ENCODE measurements at places on chromosomes 3 and 15. TPM values are rescaled to one million over a fixed set of nuclear protein-coding genes. Genes with fewer than 3 reads are reported as not detected.

DNA sequence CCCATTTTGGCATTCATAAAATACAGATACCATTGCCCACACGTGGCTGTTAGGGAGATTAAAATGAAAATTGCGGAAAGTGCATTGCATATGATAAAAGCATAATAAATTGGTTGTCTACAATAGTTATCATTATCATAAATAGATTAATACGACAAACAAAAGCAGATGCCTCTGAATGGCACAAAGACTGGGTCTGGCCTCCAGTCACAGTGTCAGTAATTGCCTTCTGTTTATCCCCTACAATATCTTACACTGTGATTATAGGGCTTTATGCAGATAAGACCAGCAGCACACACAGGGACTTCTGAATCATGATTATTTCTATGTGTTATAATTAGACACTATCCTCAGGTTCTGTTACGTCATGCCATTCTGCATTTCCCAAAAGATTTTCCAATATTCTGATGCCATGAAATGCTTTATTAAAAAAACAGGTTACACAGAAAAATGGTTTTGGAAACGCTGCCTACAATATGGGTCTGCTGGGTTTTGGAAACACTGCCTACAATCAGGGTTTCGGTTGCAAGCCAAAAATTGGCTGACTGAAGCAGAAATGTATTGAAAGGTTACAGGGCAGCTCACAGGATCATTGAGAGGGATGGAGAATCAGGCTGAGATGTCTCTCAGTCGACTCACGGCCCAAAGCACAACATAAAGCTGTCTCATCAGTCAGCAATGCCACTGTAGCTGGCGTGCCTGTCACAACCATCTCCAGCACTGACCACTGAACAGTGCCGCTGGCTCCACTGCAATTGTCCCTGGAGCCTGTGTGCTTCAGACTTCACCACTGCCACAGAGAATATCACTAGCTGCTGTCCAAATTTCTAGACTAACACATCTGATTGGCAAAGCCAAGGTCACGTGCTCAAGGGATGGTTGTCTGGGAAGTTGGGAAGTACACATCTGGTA, 248.1 kb downstream of the ERC2 start:
- H3K36me3 ChIP-seq, result no peaks in the 10 kb centered on the region
- H3K27me3 ChIP-seq, result no peaks in the 10 kb centered on the region

Gene SLC28A2
- not detected for total RNA-seq

Gene CASR
- total RNA-seq, result not detected

Gene TMEM158
- 0.54 TPM for total RNA-seq

GRCh38 chr3:13277860-13278531, 142.1 kb downstream of the NUP210 start:
- no peaks in the 10 kb centered on the region for H3K36me3 ChIP-seq
- H3K27me3 ChIP-seq, result peaks cover 12% of the 10 kb centered on the region
- H3K4me3 ChIP-seq, result no peak overlapping the region
- DNase-seq, result no peak
- no peak overlapping the region for H3K27ac ChIP-seq

GRCh38 chr3:156812521-156813335, 13.4 kb upstream of the LEKR1 start:
- H3K36me3 ChIP-seq, result peaks cover 48% of the 10 kb centered on the region
- no peaks in the 10 kb centered on the region for H3K27me3 ChIP-seq
- H3K4me1 ChIP-seq, result peaks cover 58% of the 10 kb centered on the region
- peak overlapping the region; percentile 12 for H3K4me3 ChIP-seq

- H3K4me1 ChIP-seq, result no peaks in the 10 kb centered on the region
- no peak for DNase-seq
- no peaks in the 10 kb centered on the region for H3K36me3 ChIP-seq
These were observed 67.2 kb downstream of the UMPS start for GRCh38 chr3:124797426-124797945.

Gene DCP1A
- 30.4 TPM for total RNA-seq

Gene SAMMSON
- not detected for total RNA-seq

GRCh38 chr3:127156338-127157050, 36.4 kb upstream of the PRR23E start:
- no peak overlapping the region for H3K4me3 ChIP-seq
- H3K4me1 ChIP-seq, result no peaks in the 10 kb centered on the region
- H3K27me3 ChIP-seq, result no peaks in the 10 kb centered on the region
- DNase-seq, result no peak
- H3K36me3 ChIP-seq, result no peaks in the 10 kb centered on the region

GRCh38 chr15:40430271-40430805, 10.4 kb upstream of the BAHD1 start:
- H3K27ac ChIP-seq, result no peak overlapping the region
- no peak for DNase-seq
- no peak overlapping the region for H3K4me3 ChIP-seq
- peaks cover 2% of the 10 kb centered on the region for H3K4me1 ChIP-seq
- H3K27me3 ChIP-seq, result peaks cover 17% of the 10 kb centered on the region

Gene EFHB
- 0.33 TPM for total RNA-seq

Gene NR2E3
- not detected for total RNA-seq

- H3K4me3 ChIP-seq, result no peak overlapping the region
- H3K4me1 ChIP-seq, result no peaks in the 10 kb centered on the region
- H3K27ac ChIP-seq, result no peak overlapping the region
- H3K36me3 ChIP-seq, result no peaks in the 10 kb centered on the region
- peaks cover 3% of the 10 kb centered on the region for H3K27me3 ChIP-seq
These were observed 47.0 kb upstream of the TRIM42 start for GRCh38 chr3:140630866-140631265.

DNA sequence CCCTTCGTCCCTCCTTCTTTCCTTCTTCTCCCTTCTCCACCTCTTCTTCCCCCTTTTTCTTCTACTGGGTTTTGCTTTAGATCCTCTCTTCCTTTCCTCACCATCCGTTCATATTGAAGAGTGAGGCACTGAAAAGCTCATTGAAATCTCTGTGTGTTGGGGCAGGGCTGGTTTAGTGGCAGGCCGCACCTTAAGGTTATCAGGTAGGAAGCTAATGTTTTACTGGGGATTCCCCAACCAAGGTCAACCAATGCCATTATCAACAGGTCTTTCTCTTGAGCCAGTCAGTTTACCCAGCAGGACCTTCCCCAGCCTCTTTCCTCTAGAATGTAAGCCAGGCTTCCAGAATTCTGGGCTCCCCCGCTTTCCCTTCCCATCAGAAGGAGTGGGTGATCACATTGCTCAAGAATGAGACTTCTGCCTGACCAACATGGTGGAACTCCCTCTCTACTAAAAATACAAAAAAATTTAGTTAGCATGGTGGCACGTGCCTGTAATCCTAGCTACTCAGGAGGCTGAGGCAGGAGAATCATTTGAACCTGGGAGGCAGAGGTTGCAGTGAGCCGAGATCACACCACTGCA, 11.5 kb upstream of the VPS8 start:
- no peak overlapping the region for H3K27ac ChIP-seq
- no peaks in the 10 kb centered on the region for H3K36me3 ChIP-seq
- peaks cover 38% of the 10 kb centered on the region for H3K27me3 ChIP-seq
- peaks cover 3% of the 10 kb centered on the region for H3K4me1 ChIP-seq

Gene SST
- not detected for total RNA-seq

DNA sequence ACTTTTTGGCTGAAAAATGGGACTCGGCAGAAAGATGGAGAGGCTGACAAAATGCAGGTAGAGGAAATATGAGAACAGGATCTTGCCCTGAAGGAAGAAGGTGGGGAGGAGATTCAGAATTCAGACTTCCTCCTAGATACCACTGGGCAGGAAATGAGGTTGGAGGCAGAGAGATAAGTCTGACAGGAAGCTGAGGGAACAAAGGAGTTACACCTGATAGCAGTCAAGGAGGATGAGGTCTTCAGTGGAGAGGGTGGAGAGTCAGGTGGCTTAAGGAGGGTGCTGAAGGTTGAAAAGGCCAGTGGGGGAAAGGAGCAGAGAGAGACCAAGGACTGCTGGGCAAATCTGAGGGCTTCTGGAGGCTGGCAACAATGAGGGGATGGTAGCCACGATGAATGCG, 56.8 kb downstream of the CCR4 start:
- no peaks in the 10 kb centered on the region for H3K27me3 ChIP-seq
- peaks cover 35% of the 10 kb centered on the region for H3K4me1 ChIP-seq
- H3K36me3 ChIP-seq, result peaks cover 70% of the 10 kb centered on the region
- H3K4me3 ChIP-seq, result peak overlapping the region; percentile 24
- peak overlapping the region; percentile 80 for H3K27ac ChIP-seq
- DNase-seq, result peak; percentile 39

- H3K4me1 ChIP-seq, result no peaks in the 10 kb centered on the region
- H3K36me3 ChIP-seq, result no peaks in the 10 kb centered on the region
These were observed 667.0 kb downstream of the SQOR start for GRCh38 chr15:46301826-46302225.

DNA sequence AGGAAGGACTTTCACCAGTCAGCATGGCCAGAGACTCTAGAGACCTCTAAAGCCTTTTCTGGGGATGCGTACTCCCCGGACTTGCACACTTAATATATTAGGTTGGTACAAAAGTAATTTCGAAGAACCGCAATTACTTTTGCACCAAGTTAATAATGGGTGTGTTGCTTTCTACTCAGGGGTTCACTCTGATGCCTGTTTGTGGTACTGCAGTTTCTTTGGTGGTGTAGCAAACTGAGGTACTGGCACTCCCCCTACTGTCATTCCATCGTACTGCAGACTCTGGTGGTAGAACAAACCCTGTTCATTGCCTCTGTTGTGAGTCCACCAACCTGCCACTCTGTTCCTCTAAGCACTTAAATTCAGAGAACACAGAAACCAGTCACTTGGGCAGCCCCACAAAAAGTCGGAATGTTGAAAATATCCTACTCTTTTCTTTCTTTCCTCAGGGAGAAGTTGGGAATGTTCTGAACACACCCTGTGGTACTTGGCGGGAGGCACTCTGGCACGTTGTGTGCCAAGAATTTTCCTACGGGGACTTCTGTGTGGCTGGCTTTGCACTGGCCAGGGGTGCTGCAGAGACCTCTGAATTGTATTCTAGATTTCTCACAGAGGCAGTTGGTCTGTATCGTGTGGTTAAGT, 46.3 kb downstream of the GABRG3 start:
- DNase-seq, result peak; percentile 37
- no peak overlapping the region for H3K4me3 ChIP-seq
- H3K36me3 ChIP-seq, result no peaks in the 10 kb centered on the region
- no peaks in the 10 kb centered on the region for H3K4me1 ChIP-seq

Gene STRA6
- total RNA-seq, result not detected

DNA sequence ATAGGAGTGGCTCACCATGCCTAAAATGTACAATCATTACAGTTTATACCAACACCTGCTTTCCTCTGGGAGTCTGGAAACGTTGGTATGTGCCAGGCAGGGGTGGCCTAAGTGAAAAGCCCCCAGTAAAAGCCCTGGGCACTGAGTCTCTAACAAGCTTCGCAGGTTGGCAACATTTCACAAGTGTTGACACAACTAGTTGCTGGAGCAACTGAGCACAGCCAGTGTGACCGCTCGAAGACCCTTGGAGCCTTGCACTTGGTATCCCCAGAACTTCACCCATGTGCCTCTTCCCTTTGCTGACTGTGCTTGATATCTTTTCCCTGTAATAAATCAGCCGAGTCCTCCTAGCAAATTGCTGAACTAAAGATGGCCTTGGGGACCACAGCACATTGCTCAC, 2.7 kb downstream of the RIOX2 start:
- H3K4me3 ChIP-seq, result no peak overlapping the region
- H3K27ac ChIP-seq, result no peak overlapping the region
- H3K4me1 ChIP-seq, result peaks cover 84% of the 10 kb centered on the region
- H3K27me3 ChIP-seq, result no peaks in the 10 kb centered on the region
- peaks cover 32% of the 10 kb centered on the region for H3K36me3 ChIP-seq

Gene GOLGA6L4
- 0.83 TPM for total RNA-seq

Gene RETNLB
- not detected for total RNA-seq

- DNase-seq, result no peak
- no peaks in the 10 kb centered on the region for H3K36me3 ChIP-seq
- no peak overlapping the region for H3K4me3 ChIP-seq
These were observed 72.9 kb downstream of the LRRC28 start for GRCh38 chr15:99324082-99324620.

DNA sequence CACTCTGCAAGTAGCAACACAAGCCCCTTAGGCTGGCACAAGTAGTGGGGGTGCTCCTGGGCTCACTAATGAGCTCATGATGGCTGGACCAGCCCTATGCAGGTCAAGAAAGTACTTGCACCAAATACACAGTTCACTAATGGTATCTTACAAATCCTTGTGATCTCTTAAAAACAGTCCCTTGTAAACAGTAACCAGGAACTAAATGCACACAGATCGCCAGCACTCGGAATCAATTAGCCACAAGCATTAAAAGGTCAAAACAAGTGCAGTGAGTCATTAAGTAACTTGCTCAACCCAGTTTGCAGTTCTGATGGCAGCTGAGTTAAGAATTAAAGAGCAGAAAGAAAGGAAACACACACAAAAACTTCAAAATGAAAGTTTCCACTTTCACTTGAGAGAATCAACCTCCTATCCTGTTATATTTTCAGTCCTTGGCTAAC, 43.2 kb downstream of the ARHGEF3 start:
- H3K27ac ChIP-seq, result peak overlapping the region; percentile 86
- H3K4me3 ChIP-seq, result peak overlapping the region; percentile 39
- peak; percentile 43 for DNase-seq
- H3K27me3 ChIP-seq, result no peaks in the 10 kb centered on the region

Gene TOPBP1
- total RNA-seq, result 95.1 TPM

DNA sequence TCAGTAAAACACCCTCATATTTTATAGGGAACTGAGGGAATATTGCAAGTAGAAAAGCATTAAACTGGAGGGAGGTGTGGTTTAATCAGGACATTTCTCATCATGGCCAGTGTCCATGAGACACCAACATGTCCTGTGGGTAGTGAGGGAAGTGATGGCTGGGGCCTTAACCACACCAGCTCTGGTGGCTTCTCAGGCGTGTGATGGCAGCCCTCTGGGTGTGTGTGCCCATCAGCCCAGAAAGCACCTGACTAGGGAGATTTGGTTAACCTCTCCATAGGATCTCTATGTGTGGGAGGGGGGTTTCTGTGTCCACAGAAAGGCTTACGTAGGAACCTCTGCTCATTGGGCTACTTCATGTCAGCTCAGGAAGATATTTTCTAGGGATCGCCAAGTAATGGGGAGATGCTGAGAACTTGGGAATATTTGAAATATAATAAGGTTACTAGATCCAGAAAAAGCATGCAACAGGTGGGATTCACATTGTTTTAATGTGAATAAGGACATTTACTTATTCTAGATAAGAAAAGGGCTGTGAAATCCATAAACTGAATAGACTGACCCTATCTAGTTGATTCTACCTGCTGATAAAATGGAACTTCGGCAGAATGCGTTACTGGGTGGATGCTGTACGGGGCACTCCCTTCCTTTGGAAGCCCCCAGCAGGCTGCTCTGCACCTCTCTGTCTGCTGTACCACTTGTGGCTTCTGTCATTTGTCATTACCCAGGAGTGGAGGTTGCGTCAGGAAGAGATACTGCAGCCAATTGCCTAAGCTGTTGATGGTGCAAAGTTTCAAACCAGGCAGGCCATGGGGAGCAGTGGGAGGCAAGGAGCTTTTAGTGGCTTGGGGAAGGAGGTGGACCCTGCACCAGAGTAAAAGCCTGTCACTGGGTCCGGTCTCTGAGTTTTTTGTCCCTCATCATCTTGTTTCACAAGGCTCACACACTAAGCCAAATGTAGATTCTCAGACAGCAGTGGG, 21.5 kb downstream of the PDHB start:
- DNase-seq, result no peak
- peaks cover 14% of the 10 kb centered on the region for H3K36me3 ChIP-seq
- H3K4me1 ChIP-seq, result peaks cover 6% of the 10 kb centered on the region
- no peak overlapping the region for H3K27ac ChIP-seq

Gene CLSTN2
- total RNA-seq, result not detected

Gene NEIL1
- total RNA-seq, result 2.7 TPM

Gene TGM4
- not detected for total RNA-seq

- no peak overlapping the region for H3K27ac ChIP-seq
- no peak for DNase-seq
- H3K36me3 ChIP-seq, result no peaks in the 10 kb centered on the region
- peaks cover 16% of the 10 kb centered on the region for H3K27me3 ChIP-seq
These were observed 183.9 kb downstream of the FAM43A start for GRCh38 chr3:194869482-194870169.

Gene CCDC80
- total RNA-seq, result not detected

Measured in activated CD4-positive, alpha-beta T cell treated with anti-CD3 and anti-CD28 coated beads, Interleukin-2, amount 10 ng/mL, durations not matched to agents 7 days and 5 days (primary cell).